ENCODE measurements at places on chromosomes 12 and 14.

- DNase-seq = no peak
Measured at GRCh38 chr14:104094056-104094708, 8.7 kb downstream of the ASPG start.

DNA sequence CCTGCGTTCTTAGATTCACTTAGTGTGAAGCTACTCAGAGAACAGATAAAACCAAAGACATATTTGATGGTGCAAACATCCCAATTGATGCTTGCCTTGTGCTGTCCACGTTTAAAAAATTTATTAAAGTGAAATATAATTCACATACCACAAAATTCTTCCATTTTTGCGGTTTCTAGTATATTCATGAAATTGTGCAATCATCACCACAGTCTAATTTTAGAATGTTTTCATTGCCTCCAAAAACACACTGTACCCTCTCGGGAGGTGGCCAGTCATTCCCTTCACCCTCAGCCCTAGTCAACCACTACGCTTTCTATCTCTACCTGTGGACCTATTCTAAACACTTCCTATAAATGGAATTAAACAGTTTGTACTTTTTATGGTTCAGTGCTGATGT is 1109.2 kb downstream of the FLRT2 start:
- no peak for DNase-seq

GRCh38 chr14:99338313-99338712 is 66.3 kb upstream of the BCL11B start:
- DNase-seq = no peak

DNA sequence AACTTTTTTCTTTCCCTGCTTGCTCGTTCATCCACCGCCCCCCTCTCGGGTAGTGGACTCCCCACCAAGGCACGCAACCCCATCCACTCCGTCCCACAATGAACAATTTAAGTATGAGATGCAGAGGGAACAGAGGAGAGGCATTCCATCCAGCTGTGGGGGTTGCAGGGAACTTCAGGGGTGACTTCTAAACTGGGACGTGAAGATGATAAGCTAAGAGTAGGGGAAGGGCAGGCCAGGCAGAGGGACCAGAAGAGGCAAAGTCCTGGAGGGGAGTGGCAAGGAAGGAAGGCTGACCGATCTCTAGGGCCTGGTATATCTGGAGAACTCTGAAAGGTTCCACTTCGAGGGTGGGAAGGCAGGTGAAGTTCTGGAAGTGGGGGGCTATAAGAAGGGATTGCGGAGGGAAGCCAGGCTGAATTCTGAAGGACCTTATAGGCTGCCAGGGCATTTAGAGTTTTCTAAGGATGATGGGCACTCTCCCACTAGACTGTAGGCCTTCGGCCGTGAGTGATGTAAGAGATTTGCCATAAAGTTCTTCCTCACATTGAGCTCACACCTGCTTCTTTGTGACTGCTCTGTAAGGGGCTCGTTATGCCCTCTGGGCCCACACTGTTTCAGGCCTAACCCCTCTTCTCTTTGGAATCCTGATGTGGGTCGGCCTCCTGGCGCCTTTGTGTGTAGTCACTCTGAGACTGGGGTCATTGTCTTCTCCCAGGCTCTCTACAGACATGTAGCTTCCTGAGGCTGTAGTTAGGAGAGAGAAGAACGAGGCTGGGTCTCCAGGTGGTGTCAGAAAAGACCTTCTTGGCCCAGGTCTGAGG is 12.1 kb downstream of the NFATC4 start:
- no peak for DNase-seq

DNA sequence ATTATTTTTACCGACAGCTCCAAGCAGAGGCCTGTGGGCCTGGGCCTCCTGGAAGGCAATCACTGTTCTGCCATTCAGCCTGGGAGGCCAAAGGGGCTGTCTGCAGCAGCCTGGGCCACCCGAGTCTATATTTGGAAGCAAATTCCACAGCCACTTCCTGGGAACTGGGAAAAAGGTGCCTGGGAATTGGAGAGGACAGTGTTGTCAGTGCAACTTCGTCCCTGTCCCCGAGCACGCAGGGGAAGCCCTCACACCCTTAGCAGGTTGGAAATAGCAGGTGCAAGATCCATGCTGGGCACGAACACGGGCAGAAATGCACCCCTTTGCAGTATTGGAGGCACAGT is 9.6 kb upstream of the TBX5 start:
- DNase-seq = no peak

- no peak for DNase-seq
Measured at GRCh38 chr14:92437729-92438285, 75.8 kb upstream of the RIN3 start.

GRCh38 chr14:72557671-72558070 is 336.2 kb downstream of the DPF3 start:
- no peak for DNase-seq

- DNase-seq = no peak
Measured at GRCh38 chr12:84077679-84078078, 834.9 kb downstream of the SLC6A15 start.

- DNase-seq = no peak
Measured at GRCh38 chr14:49464885-49465284, 121.3 kb downstream of the RPS29 start.

- DNase-seq = no peak
Measured at GRCh38 chr12:15966426-15966825, 55.3 kb downstream of the DERA start.

Data from liver (tissue), 10 donors.